AG10803 (cell line): ENCODE measurements at places on chromosomes 16 and 17.
A peak's percentile ranks its signal among the peaks of the same experiment; 100 is the strongest.

DNA sequence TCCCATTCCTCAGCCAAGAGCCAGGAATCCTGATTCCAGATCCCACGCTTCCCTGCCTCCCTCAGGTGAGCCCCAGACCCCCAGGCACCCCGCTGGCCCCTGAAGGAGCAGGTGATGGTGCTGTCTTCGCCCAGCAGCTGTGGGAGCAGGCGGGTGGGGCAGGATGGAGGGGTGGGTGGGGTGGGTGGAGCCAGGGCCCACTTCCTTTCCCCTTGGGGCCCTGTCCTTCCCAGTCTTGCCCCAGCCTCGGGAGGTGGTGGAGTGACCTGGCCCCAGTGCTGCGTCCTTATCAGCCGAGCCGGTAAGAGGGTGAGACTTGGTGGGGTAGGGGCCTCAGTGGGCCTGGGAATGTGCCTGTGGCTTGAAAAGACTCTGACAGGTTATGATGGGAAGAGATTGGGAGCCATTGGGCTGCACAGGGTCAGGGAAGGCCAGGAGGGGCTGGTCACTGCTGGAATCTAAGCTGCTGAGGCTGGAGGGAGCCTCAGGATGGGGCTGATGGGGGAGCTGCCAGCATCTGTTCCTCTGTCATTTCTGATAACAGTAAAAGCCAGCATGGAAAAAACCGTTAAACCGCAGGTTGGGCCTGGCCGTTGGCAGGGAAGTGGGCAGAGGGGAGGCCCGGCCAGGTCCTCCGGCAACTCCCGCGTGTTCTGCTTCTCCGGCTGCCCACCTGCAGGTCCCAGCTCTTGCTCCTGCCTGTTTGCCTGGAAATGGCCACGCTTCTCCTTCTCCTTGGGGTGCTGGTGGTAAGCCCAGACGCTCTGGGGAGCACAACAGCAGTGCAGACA is at the start of gene SPN:
Gene SPN (plus strand): TSS at position 232 of the 791 bp plus-strand sequence. CDS start 482 bp downstream, at position 714.
- DNase-seq = no peak

GRCh38 chr16:49559242-49559641 is 185.6 kb downstream of the C16orf78 start:
- no peak for DNase-seq

DNA sequence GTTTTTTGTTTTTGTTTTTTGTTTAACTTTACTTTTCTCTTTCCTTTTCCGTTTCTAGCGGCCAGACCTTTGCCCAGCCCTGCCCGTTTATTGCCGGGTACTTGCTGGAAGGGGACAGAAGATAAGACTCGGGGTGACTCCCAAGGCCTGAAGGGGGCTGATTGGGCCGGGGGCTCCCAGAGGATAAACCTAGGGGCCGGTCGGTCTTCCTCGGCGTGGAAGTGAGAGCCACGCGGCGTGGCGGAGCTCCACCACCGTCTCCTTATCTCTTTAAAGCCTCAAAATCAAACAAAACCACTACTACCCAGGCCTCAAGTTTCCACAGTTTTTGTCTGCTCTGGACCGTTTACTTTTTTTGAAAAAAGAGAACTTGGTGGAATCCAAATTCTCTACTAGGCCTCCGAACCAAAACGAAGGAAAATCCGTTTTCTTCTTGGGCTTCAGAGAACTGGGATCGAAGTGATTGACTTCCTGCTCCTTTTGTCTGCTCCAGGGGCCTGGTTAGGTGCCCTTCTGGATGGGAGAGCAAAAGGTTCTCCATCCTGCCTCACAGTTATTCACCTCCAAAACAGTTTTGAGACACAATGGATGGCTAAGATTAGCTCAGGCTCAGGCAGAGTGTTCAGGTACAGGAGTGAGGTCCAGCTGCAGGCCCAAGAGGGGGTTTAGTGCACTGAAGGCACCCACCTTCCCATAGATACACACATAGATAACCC is 8.5 kb upstream of the HOXB9 start:
- DNase-seq = no peak

- DNase-seq = peak; percentile 92
These were observed 6.6 kb downstream of the ZDHHC7 start for GRCh38 chr16:85004587-85005205.

DNA sequence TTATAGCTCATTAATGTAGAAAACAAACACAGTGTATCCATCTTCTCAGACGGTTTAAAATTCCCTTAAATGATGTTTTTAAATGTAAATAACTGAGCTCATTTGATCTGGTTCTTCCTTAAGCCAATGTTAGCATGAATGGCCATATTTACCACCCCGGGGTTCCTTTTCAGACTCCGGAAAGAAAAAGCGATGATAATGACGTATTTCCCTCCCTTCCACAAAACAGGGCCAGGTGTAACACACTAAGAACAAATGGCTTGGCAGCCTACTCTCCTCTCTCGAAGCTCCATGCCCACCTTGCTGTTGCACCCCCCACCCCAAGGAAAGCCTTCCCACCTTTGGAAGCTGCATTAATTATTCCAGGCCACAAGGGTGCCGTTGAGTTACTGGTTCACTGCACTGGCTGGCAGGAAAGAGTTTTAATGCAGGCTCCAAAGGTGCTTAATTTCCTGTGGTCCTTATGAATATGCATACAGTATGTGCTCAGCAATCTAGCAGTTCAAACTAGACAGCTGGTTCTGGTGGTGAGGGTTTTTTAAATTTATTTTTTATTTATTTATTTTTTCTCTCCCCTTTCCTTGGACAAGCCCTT is 378.9 kb downstream of the WWOX start:
- DNase-seq = no peak

DNA sequence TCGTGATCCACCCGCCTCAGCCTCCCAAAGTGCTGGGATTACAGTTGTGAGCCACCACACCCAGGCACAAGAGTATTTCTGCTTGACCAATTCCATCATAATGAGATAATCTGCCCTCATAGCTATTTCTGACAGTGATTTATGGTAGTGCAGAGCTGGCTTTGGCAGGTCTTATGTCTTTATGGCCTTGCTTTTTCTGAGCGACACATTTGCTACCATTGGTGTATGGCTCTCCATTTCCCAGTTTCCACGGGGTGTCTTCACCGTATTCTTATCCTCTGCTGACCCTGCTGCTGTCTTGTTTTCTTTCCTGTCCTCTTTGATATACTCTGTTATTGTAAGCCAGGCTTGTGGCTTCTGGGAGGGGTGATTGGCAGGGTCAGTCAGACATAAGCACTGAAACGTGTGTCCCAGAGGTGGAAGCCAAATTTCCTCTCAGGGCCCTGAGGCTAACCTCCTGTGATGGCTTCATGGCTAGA is 161.1 kb upstream of the TBX2 start:
- DNase-seq = no peak

GRCh38 chr17:44920565-44920940 is 5.3 kb upstream of the GFAP start:
- DNase-seq = no peak

DNA sequence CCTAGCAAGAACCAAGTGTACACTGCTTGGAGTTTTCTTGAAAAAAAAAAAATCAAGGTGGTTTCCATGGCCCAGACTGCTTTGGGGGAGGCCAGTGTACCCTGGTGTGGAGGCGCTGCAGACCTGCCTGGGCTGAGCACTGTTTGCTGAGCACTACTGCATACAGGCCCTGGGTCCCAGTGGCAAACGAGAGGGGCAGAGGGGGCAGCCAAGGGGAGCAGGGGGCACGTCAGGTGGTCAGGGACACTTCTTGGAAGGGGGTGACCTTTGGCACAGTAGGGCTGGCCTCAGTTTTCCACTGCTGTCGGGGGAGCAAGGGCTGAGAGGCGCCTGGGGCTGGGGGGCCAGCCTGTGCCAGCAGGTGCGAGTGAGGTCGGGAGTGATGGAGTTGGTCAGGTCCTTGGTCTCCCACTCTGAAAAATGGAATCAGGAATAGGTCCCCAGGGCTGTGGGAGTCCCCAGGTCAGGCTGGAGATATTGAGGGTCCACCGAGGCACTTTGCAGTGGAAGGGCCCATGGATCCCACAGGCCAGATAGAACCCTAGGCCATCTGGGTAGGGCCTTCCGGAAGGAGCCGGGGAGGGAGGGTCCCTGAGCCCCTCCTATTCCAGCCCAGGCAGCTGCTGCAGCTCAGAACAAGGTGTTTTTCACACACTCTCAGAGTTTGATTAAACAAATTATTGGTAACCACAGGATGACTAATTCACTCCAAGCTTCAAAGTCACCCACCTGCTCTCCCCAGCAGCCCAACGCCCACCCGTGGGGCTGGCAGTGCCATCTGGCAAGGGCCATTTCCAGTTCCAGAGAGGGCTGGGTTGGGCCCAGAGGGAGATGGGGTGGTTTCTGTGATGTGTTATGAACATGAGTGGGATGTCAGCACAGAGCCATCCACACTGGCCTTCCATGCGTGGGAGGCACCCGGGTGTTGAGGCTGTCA is 3.5 kb downstream of the ZFPM1 start:
- no peak for DNase-seq

DNA sequence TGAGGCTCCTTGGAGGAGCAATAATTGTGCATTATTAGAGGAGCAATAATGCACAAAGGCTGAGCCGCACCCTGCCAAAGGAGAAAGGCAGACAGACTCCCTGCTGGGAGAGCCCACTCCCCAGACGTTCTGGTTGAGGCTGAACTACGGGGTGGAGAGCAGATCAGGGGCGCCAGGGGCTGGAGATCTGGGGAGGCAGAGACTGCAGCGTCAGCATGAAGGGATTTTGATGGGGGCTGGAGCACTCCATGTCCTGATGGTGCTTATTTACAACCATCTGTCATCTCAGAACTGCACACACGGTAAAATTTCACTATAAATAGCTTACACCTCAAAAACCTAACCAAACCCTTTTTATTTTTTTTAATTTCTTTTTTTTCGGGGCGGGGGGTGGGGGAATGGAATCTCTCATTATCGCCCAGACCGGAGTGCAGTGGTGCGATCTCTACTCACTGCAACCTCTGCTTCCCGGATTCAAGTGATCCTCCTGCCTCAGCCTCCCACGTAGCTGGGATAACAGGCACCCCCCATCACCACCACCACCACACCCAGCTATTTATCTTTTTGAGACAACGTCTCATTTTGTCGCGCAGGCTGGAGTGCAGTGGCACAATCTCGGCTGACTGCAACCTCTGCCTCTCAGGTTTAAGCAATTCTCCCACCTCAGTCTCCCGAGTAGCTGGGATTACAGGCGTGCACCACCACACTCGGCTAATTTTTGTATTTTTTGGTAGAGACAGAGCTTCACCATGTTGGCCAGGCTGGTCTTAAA is 4.3 kb upstream of the C16orf95 start:
- DNase-seq = no peak

GRCh38 chr16:8533509-8533908 is 56.8 kb downstream of the TMEM114 start:
- DNase-seq = no peak

DNA sequence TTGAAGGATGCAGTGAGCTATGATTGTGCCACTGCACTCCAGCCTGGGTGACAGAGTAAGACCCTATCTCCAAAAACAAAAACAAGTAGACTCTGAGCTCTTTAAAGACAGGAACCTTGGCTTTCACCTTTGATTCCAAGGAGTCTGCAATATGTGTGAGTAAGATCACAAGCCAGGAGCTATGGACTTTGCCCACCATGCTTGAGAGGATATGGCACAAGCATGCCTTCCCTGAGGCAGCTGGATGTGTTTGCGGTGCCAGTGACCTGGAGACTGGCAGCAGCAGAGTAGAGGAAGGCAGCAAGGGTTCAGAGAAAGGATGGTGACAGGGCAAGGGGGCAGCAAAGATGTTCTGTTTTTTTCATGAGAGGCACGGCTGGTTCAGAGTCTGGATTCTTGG is 14.5 kb upstream of the PRKCA start:
- no peak for DNase-seq

DNA sequence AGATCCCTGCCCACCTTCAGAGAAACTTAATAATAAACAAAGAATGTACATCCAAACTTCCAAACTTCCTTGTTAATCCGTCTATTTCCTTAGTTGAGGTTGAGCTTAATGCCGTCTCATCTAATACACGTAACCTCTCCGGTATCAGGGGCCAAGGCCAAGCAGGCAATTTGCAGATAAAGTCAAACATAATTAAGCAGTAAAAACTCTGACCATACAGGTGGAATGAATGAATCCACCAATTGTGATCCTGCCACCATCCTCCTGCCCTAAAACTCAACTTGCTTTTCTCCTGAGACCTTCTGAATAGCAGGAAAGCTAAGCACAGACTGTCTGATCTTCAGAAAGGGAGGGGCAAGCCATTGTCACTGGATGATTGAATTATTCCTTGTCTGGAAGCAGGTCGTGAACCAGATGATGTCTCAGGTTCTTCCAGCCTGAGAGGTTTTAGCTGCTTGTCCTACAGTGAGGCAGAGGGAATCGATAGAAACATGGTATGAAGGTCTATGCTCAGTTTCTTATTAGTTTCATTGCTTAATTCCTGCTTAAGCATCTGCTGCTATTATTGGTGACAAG is 1111.8 kb upstream of the EEF2KMT start:
- no peak for DNase-seq

GRCh38 chr17:50051082-50051576 is 4.8 kb upstream of the ITGA3 start:
- DNase-seq = peak; percentile 74

GRCh38 chr17:4160294-4160859 is 17.4 kb downstream of the CYB5D2 start:
- DNase-seq = no peak

DNA sequence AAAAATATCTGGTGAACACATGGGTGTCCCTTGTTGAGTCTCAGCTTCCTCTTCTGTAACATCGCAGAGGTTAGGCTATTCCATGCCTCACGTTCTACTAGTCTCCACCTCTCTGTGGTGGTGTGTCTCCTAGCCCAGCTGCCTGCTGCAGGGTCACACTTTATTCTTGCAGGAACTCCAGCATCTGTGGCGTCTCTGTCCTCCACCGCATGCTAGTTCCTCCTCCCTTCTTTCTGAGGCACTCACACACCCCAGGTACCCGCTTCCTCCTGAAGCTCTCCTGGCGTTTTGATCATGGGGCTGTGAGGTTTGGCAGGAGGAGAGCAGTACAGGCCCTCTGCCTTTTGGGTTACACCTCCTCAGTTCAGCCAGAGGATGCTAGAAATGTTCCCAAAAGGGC is 9.9 kb upstream of the TEX2 start:
- DNase-seq = no peak

DNA sequence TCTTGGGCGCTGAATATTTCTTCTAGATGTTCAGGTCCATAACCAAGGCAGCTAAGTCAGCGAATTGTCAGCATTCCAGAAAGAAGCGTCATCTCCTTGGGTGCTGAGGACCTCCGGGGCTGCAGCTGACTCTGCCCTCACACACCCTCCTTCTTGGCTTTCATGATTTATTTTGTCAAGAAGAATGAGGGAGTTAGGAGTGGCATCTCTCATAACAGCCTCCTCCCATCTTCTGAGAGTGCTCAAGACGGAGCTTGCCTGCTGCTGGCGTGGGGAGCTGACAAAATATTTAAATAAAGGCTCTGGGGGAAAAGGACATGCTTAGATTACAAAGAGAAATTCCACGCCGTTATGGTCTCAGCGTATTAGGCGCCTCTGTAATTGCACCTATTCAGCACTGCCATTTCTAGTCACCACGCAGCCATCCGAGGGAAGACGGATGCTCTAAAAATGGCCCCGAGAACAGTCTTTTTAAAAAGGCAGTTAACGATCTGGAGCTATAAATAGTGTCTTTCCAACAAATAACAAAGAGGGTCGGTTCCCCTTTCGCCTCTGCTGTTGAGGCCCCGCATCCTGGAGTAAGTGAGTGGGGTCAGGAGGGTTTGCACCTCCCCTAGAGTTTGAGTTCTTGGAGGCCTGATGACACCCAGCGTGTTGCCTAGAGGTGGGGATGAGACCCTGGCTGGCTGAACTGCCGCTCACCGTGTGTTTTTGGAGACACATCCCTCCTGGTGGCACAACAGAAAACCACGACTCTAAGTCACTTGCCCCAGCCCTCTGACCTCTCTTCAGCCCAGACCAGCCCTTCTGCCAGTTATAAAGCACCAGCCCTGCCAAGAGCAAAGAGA is 187.0 kb downstream of the CCDC182 start:
- DNase-seq = peak; percentile 48
